ENCODE measurements at places on chromosomes 16 and 17. TPM values are rescaled to one million over a fixed set of nuclear protein-coding genes. Genes with fewer than 3 reads are reported as not detected.

CCDC40 gene
- total RNA-seq: 3.7 TPM

DNA sequence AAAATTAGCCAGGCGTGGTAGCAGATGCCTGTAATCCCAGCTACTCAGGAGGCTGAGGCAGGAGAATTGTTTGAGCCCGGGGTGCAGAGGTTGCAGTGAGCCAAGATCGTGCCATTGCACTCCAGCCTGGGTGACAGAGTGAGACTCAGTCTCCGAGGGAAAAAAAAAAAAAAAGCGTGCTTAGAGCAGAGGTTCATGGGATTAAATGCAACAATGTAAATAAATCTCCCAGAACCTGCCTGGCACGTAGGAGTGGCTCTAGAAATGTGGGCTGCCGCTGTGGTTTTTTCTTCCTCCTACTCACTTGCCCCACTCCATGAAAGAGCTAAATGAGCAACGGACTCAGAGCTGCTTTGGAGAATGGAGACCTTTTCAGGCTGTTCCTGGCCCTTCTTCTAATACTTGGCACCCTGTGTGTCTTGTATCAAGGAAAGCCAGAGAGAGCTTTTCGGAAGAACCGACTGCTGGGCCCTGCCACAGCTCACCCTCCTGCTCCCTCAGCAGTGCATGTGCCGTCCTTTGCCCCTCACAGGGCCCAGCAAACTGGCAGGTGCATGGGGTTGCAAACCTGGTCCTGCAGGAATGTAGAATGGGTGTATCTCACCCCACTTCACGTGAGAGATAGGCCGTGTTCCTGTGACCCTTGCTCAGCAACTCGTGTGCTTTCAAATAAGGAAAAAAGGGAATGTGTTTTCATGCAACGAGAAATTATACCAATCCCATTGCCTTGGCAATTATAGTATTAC, 52.0 kb downstream of the LDHD start:
- no peak for DNase-seq

AXIN2 gene
- 20.4 TPM for total RNA-seq

- DNase-seq: no peak
Observed at GRCh38 chr17:57894848-57895247, 45.0 kb upstream of the MRPS23 start.

GRCh38 chr16:73710526-73710925, 586.1 kb upstream of the PSMD7 start:
- DNase-seq: no peak

GRCh38 chr17:28384281-28385036, 13.0 kb downstream of the SARM1 start:
- no peak for DNase-seq

DNA sequence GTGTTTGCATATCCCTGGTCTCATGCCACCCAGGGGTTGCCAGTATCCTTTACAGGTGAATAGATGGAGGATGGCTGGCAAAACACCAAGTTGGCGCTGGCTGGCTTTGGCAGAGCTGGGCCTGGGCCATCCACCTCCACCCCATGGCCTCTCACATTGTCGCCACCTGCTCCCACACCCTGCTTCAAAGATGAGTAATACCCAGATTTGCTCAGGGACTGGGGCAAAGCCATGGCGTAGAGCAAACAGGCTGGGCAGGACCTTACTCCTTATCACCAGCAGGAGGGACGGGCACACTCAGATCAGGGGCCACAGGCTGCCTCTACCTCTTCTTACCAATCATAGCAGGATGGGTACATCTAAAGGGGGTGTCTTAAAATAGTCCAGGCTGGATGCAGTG, 24.3 kb downstream of the PLA2G10 start:
- DNase-seq: no peak

DNA sequence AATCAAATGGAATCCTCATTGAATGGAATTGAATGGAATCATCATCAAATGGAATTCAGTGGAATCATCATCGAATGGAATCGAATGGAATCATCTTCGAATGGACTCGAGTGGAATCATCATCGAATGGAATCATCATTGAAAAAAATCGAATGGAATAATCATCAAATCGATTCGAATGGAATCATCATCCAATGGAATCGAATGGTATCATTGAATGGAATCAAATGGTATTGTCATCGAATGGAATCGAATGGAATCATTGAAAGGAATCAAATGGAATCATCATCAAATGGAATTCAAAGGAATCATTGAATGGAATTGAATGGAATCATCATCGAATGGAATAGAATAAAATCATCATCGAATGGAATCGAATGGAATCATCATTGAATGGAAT, 619.3 kb downstream of the TP53TG3F start:
- no peak for DNase-seq

DNA sequence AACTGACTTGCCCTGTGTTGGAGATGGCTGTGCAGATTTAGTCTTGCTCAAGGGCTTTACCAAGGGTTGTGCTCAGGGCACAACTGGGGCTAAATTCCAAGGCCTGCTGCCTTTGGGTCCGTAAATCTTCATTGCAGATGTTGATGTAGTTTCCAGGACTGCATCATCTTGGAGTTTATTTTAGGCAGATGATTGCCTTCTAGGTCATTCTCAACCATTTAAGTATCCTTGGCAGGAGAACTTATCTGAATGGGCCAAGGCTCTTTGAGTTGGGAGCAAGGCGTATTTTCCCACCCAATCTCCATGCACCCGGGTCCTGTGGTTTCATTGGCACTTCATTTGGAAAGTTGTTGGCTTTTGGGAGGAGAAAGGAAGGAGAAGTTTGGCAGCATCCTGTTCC, 200.3 kb downstream of the MSI2 start:
- DNase-seq: no peak

DNA sequence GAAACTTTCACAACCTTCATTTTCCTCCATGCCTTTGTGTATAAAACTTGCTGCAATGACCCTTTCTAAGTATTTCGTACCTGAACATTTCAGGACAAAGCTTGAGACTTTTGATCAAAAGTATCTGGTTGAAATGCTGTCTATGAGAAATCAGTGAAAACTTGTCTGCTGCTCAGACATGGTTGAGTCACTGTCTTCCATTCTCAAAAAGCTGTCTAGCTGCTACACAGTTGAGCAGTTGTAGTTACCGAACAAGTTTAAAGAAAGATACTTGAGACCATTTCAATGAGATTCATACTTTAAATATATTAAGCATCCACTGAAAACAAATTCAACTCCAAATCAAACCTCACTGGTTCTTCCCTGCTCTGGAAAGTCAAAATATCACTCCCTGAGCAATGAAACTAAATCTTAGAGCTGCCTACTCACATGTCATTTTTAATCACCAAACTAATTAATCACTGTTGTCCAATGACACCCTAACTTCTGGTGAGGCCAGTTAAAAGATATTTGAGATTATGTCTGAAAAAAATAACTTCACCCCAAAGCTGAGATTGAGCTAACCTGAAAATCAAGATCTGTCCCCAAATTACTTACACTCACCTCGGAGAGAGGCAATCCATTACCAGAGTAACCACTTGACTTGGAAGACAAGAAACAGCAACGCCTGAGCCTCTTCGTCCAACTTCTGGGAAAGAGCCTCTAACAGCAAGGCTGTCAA, 488 bp downstream of the TMEM100 start:
- DNase-seq: no peak

DNA sequence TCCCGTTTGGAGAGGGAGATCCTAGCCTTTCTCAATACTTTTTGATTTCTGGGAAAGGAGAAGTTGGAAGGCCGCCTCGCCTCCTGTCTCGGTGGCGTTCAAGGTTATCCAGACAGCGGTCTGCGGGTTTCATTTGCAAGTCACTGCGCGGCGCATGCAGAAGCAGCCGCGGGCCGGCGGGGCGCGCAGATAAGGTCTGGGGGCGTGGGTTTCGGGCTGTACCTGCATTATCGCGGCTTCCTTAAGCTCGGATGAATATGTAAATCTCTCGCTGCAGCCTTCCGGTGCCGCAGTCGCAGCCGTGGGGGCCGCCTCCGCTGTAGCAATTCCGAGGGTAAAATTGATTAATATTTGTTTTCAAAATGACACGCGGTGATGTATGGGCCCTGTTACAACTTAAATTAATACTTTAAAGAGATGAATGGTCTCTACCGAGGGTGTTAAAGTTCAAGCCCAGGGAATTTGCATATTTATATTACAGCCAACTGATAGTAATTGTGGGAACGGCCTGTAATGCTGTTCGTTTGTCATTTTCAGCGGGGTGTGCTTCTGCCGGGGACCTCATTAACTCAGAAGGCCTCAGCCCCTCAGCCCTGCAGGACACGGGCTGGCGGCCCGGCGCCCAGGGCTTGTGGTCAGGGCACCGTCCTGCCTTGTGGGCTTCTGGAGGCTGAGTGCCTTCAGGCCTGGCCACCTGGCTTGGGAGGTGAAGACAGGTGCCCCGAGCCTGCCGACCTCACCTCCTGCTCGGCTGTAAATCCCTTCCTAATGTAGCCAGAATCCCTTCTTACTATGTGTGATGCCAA, 99.4 kb downstream of the CYLD start:
- DNase-seq: no peak

- peak; percentile 37 for DNase-seq
Observed at GRCh38 chr17:5122586-5123342, 6.9 kb downstream of the USP6 start.

All from ovary (tissue), 10 donors.